Daoy (cell line): ENCODE measurements at places on chromosomes 7 and 10.

- no peak for DNase-seq
Observed at GRCh38 chr7:51079494-51079893, 237.1 kb downstream of the COBL start.

- peak; percentile 46 for DNase-seq
Observed at GRCh38 chr10:68560186-68560942, at the start of gene TET1. Gene TET1, plus strand, starts transcription at chr10:68560337. Its CDS starts 12,002 bp downstream, at chr10:68572339.

DNA sequence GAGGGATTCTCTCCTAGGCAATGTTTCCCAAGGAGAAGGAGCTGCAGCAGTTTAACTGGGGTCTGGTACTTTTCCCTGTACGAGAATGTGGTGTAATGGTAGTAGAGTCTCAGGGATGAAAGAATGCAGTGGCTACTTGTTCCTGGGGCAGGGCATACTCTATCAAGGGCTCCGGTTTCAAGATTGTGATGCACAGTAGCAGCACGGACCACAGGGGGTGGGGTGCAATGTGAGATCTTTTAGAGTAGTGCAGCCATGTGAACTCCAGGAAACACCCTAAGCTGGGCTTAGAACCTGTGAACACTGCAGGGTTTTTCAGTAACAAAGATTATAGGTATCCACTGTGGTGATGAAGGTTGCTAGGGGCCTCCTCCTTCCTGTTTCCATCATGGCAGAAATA, 903.9 kb downstream of the NRG3 start:
- DNase-seq = no peak

DNA sequence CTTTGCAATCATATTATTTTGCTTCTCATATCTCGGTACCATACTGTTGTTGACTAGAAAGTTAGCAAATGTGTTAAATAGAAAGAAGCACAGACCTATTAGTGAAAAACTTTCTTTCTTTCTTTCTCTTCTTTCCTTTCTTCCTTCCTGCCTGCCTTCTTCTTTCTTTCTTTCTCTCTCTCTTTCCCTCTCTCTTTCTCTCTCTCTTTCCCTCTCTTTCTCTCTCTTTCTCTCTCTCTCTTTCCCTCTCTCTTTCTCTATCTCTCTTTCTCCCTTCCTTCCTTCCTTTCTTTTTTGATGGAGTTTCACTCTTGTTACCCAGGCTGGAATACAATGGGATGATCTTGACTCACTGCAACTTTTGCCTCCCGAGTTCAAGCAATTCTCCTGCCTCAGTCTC, 1160.6 kb downstream of the GATA3 start:
- DNase-seq = no peak

GRCh38 chr7:34220506-34221185, 315.3 kb downstream of the BMPER start:
- DNase-seq = no peak

DNA sequence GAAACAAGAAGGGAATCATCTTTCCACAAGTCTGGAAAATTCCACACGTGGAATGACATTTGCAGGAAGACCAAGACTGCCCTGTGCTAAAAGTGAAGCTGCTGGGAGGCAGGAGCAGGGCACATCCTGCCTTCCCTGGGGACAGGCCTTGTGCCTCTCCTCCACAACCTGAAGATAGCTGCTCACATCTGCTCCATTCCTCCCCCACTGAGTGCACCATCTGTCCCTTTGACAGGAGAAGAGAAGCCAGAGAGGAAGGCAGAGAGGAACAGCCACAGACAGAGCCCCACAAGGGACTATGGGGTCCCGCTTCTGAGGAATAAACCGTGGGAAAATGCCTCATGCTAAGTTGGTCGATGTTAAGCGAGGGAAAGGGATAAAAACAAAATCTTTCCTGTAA, 15.9 kb upstream of the FAM171A1 start:
- DNase-seq = no peak

GRCh38 chr7:131518626-131519025, 37.8 kb downstream of the PODXL start:
- DNase-seq = no peak

- DNase-seq = peak; percentile 54
Observed at GRCh38 chr7:105769901-105770628, 106.3 kb downstream of the ATXN7L1 start.

GRCh38 chr7:44259547-44260457, 59.0 kb downstream of the YKT6 start:
- peak; percentile 75 for DNase-seq

GRCh38 chr7:82375713-82376112, 67.9 kb downstream of the CACNA2D1 start:
- DNase-seq = no peak

DNA sequence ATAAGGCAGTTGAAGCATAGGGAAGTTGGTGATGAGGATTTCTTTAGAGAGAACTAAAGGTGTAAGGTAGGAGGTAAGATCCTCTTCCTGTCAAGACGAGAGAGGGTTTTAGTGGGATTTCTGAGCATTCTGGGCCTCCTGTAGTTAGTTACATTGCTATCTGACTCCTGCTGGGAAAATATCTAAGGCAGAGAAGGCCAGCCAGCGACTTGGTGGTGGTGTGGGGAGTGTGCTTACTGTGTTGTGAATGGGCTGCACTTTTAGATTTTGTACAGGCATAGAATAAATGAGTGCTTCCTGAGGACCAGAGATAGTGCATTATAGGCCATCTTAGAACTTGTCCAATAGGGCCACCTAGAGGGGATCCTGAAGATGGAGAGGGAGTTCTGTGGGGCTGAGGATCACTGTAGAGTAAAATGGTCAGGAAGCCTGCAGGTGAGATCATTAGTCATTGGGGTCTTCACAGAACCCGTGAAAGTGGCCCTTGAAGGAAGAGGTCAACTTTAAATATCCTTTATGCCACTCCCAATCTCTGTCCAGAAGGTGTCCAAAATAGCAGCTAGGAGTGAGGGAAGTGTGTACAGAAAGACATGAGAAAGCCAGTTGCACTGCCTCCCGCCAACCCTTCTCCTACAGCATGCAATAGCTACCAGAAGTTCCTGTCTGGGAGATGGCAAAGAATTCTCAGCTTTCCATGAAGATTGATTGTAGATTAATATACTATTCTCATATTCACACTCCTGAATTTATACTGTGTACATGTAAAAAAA, 266.6 kb downstream of the POLR1F start:
- DNase-seq = peak; percentile 74

GRCh38 chr7:156503196-156503595, 137.4 kb upstream of the RNF32 start:
- DNase-seq = no peak
